Stimulated activated CD4-positive, alpha-beta T cell treated with anti-CD3 and anti-CD28 coated beads, Interleukin-1b, Interleukin-23, amount 100 ng/mL, for 24 hours (primary cell): ENCODE measurements at places on chromosomes 2 and 18.

DNA sequence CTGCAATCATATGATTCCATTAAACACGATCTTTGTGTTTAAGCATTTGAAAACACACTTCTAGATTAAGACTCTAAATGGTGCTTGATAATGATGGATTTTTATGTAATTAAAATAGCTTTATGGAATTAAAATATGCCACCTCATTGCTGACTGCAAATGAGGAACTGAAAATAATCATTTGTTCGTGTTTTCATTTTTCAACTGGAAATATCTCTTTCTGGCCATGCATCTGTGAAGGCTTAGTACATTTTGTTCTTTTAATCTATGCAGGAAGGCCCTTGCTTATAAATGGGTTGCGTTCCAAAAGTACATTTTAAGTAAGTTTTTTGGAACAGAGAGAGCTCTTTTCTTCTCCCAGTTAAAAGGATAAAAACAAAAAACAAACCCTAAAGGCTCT, 125.5 kb downstream of the MC4R start:
- no peak for DNase-seq

- DNase-seq = no peak
Measured at GRCh38 chr2:112304298-112304941, 29.0 kb downstream of the ZC3H6 start.

GRCh38 chr18:22705328-22705727, 227.8 kb upstream of the RBBP8 start:
- no peak for DNase-seq

DNA sequence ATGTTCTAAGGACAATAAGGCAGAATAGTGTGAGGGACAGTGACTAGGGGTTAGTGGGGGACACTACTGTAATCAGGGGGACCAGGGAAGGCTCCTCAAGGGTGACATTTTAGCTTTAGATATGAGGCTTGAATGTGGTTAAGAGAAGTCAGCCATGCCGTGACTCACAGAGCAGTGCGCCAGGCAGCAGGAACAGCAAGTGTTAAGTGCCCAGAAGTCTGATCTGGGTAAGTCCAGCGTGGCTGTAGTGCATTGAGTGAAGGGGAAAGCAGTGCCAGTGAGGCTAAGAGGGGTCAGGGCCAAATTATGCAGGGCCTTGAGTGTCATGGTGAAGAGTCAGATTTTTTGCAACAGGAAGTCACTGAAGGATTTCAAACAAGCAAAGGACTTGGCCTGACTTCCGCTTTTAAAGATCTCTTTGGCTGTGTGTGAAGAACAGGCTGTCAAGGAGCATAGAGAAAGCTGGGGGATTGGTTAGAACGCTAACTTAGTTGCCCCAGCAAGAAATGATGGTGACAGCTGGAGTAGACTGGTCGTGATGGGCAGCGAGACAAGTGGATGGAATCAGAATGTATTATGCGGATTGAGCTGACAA, 151.5 kb downstream of the MSH2 start:
- DNase-seq = no peak

DNA sequence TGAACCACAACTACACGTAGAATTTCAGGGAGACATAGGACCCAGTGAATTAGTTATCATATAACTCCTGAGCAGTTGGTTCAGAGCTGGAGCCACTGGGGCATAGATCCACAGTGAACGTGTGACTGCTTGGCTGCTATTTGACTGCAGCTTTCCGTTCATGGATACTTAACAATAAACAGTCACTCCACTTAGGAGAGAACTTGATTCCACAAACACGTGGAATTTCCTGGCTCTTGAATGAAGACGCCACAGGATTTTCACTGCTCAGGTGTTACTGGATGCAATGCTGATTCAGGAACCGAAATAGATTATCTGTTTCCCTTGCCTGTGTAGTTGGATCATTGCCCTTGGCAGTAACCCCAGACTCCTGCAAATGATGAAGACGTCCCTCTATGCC, 679.1 kb upstream of the ZEB2 start:
- no peak for DNase-seq

GRCh38 chr2:169928463-169928864, 101.2 kb downstream of the UBR3 start:
- no peak for DNase-seq

DNA sequence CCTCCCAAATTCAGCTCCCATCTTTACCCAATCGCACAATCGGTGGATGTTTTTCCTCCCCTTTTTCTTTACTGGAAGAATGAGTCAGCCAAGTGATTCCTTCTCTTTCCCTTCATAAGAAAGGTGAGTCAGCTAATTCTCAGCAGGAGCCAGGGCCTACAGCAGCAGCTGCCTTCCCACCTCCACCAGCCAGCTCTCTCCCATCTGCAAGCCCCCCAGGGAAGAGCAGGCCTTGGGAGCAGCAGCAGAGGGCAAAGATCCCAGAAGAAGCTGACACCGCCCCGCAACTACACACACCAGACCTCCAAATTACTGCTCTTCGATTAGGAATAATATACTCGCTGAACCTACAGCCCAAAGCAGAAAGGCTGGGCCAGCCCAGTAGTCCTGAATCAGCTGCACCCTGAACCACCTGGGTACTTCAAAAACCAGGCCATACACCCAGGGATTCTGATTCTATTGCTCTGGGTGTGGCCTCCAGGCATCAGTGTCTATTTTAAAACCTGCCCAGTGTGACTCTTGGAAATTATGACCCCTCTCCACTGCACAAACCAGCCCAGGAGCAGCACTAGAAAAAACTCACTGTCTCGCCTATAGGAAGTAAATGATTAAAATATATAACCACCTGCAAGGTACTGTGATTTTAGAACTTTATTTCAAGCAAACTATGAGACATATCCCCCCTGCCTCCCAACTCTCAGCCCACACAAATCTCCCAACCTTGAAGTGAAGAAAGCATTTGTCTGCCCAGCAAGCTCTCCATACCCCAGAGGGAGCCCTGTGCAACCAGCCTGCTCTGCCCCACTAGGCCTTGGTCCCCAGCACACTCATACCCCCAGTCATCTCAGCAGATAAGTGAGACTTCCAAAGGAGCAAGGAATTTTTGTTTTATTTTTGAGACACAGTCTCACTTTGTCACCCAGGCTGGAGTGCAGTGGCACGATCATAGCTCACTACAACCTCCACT, 7.3 kb downstream of the SFXN5 start:
- DNase-seq = no peak

GRCh38 chr2:235877275-235877802, 290.8 kb downstream of the GBX2 start:
- no peak for DNase-seq

DNA sequence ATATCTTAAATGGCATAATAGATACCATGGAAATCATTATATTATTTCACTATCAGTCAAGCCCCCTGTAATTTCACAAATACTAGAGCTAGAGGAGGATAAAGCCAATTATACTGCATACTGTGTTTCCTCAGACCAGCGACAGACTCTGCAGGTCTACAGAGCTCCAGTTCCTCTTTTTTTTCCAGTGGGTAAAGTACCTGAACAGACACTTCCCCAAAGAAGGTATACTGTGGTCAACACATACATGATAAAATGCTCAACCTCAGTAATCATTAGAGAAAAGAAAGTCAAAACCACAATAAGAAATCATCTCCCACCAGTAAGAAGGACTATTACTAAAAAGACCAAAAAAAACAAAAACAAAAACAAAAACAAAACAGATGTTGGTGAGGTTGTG, 44.6 kb downstream of the SCN7A start:
- no peak for DNase-seq

- DNase-seq = no peak
Measured at GRCh38 chr18:23049698-23050373, 85.4 kb upstream of the CABLES1 start.

GRCh38 chr2:64168201-64168600, 24.0 kb upstream of the PELI1 start:
- DNase-seq = no peak

- peak; percentile 69 for DNase-seq
Measured at GRCh38 chr2:241877989-241878970, 8.8 kb downstream of the RTP5 start.

- DNase-seq = no peak
Measured at GRCh38 chr2:45885171-45885621, 233.7 kb downstream of the PRKCE start.

DNA sequence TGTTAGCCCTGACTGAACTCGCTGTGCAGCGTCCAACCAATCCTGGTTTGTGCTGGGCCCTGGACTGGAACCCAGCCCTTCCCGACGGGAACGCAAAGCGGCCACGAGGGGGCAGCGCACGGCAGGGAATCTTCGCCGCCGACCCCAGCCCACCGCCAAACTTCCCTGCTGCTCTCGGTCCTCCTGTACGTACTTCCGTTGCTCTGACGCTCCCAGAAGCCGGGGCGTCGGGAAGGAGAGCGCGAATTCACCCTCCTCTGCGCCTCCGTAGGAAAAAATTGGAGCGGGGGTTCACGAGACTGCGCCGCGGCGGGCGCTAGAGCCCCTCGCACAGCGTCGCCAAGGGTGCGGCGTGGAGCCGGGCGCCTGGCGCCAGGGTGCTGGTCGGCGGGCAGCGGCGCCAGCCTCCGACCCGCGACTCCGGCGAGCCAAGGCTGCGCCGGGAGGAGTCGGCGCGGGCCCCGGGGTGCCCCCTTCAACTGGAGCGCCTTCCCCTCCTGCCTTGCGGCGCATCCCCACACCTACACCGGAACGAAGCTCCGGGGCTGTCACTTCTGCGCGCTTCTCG, 873 bp upstream of the SH3RF3 start:
- DNase-seq = peak; percentile 59

DNA sequence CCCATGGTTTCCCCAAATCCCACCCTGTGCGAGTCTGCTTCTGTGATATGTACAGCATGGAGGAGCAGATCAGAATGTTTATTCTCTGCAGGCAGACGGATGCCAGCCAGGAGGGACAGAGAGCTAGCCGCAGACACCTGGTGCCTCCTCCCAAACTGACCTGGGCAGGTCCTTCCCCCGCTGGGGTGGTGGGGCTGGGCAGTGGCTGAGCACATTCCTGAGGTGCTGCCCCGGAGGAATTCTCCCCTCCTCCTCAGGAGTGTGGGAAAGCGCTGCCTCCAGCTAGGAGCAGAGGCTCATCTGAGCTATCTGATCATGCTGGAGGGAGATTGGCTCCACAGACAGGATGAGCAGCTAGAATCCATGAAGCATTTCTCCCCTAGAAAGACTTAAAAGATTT, 21.7 kb downstream of the C2orf92 start:
- DNase-seq = no peak

GRCh38 chr2:25822190-25823117, 55.8 kb downstream of the ASXL2 start:
- DNase-seq = peak; percentile 35

GRCh38 chr2:29753671-29754444, 167.5 kb downstream of the ALK start:
- no peak for DNase-seq

- no peak for DNase-seq
Measured at GRCh38 chr18:79600596-79600995, 79.0 kb upstream of the CTDP1 start.

- DNase-seq = no peak
Measured at GRCh38 chr18:33755391-33755790, 177.4 kb downstream of the ASXL3 start.

DNA sequence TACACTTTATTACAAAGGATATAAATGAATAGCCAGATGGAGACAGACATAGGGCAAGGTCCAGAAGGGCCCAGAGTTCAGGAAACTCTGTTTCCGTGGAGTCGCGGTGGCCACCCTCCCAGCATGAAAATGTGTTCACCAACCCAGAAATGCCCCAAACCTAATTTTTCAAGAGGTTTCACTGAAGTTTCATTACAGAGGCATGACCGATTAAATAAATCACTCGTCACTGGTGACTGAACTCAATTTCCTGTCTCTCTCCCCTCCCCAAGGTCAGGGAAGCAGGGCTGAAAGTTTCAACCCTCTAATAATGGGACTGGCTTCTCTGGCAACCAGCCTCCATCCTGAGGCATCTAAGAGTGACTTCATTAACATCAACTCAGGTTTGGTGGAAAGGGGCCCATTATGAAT, 22.4 kb downstream of the USP40 start:
- DNase-seq = no peak

DNA sequence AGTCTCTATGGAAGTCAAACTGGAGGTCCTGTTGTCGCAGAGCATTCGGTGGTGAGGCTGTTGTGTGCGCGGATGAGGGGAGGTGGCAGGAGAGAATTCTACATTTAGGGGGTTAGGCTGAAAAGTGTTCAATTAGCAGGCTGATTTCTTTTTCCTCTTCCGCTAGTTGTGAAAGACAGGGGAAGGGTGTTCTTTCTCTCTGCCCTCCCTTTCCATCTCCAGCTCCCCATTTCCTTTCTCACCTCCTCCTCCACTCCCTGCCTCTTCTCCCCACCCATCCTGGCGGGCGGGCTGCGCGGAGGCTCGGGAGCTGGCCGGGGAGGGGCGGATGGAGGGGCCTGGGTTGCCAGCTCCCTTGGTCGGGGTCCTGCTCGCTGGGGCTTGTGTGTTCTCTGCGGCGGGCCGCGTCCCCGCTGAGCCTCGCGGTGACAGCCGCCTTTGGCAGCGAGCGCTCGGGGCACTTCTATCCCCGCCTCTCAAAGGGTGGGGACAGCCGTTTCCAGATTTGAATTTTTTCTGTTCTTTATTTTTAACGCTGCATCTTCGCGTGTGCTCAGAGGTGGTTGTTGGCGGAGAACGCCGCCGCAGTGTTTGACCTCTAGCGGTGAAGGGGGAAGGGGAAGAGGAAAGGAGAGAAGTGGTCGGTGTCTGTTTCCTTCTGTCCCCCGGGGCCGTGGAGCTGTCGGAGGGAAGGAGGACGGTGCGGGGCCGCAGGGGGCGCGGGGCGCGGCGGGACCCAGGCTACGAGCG, 3.6 kb downstream of the SOX11 start:
- no peak for DNase-seq

DNA sequence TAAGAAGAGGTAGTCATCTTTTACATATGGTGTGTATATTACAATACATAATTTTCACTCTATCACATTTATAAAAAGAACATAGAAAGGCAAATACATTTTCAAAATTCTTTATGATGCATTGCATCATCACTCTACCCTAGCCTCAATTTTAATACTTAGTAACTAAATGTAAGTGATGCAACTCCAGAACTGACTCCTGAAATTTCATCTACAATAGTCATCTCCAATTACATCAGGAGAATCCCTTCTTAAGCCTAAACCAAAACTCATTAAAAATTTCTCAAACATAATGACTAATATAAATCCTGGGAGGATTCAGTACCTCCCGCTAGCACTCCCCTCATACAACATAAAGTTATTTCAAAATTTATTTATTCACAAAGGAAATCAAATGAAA, 15.9 kb downstream of the TMX3 start:
- no peak for DNase-seq

DNA sequence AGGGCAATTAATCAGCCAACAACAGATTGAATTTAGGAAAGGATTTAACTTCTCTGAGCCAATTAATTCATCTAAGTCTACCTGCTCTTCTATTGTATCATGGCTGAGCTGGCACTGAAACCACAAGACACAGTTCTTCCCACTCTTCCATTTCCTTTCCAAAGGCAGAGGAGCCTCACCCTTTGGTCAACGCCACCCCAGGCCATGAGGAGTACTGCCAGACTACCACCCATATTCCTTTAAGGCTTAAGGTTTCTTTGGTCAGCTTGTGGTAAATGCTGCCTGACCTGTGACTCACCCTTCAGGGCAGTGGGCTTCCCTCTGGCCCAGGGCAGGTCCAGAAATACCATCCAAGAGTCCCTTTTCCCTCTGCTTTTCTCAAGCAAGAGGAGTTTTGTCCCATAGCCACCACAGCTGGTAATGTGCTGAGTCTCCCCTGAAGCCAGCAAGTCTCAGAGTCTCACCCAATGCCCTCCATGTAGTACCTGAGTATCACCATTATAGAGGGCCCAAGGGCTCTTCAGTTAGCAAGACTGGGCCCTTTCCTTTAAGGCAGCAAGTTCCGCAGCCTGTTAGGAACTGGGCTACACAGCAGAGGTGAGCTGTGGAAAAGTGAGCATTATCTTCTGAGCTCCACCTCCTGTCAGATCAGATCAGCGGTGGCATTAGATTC, 900.5 kb upstream of the CRIM1 start:
- no peak for DNase-seq
